Dermis lymphatic vessel endothelial cell (primary cell): ENCODE measurements at places on chromosomes 12 and 14. TPM values are rescaled to one million over a fixed set of nuclear protein-coding genes. Genes with fewer than 3 reads are reported as not detected.

The TEX52 gene
- under 0.01 TPM in 1 of 2 replicates, not detected in the other for total RNA-seq

The CD27 gene
- not detected in 2 replicates for total RNA-seq

The GPX2 gene
- not detected in 2 replicates for total RNA-seq

The AMN gene
- total RNA-seq = not detected in 2 replicates

The ANKS1B gene
- 0.22 and 0.26 TPM in 2 replicates for total RNA-seq

The TCL1A gene
- total RNA-seq = not detected in 2 replicates

The LRTM2 gene
- not detected in 2 replicates for total RNA-seq

The MYH7 gene
- not detected in 2 replicates for total RNA-seq

The RAP1B gene
- total RNA-seq = 204 and 235 TPM in 2 replicates

The NID2 gene
- 30.8 and 62.4 TPM in 2 replicates for total RNA-seq

The LTBR gene
- total RNA-seq = 25.5 and 28.2 TPM in 2 replicates

The TAS2R19 gene
- total RNA-seq = 2.9 and 4.0 TPM in 2 replicates

The TAS2R7 gene
- total RNA-seq = 0.09 TPM in 1 of 2 replicates, not detected in the other

The ZNF140 gene
- 48.8 and 53.5 TPM in 2 replicates for total RNA-seq

The SLC10A1 gene
- not detected in 2 replicates for total RNA-seq

The SLCO1B1 gene
- total RNA-seq = not detected in 2 replicates

The LBHD2 gene
- total RNA-seq = not detected in 2 replicates

The HOXC12 gene
- total RNA-seq = under 0.01 TPM in 1 of 2 replicates, not detected in the other

The TNFRSF1A gene
- total RNA-seq = 37.2 and 50.7 TPM in 2 replicates
